ENCODE measurements at places on chromosomes 5 and 9.

GRCh38 chr5:22699319-22699718, 153.8 kb downstream of the CDH12 start:
- no peak for DNase-seq

DNA sequence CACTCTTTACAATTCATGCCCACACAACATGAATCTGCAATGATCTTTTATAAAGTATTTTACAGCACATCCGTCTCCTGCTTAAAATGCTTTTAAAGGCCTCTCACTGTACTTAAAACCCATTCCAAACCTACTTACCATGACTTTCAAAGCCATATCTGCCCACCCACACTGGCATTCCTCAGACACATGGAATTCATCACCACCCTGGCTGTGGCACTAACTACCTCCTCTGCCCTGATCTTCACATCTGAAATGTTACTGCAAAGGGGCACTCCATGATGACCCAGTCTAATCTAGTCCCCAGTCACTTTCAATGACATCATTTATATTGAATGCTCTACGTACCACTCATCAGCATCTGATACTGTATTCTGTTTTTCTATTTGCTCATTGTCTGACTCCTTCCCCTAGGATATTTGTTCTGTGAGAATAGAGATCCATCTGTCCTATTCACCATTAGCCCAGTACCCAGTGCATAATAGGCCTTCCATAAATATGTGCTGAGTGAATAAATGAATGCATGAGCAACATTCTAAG, 193.2 kb upstream of the KIF2A start:
- no peak for DNase-seq

DNA sequence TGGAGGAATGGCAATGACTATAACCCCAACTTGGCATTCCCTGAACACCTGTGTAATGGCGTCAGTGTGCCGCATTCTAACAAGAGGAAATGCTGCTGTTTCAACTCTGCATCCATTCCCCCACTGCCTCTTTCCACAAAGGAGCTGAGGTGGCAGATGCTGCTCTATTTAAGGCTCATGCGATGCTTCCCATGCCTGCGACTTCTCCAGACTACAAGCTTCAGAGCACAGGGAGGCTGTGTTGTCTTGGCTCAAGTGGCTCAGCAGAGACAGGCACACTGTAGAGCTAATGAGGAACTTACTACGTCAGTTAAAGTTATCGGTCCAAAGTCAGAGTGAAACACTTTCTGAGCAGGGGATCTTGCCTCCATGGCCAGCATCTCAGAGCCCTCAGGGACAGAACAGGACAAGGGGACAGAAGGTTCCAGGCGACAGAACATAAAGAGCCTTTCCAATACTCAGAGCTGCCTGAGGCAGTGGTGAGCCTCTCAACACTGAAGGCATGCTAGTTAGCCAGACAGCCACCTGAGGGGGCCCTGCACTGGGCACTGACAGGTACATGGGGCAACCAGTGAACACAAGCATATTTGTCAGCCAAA, 21.8 kb downstream of the TNIP1 start:
- DNase-seq, result no peak

DNA sequence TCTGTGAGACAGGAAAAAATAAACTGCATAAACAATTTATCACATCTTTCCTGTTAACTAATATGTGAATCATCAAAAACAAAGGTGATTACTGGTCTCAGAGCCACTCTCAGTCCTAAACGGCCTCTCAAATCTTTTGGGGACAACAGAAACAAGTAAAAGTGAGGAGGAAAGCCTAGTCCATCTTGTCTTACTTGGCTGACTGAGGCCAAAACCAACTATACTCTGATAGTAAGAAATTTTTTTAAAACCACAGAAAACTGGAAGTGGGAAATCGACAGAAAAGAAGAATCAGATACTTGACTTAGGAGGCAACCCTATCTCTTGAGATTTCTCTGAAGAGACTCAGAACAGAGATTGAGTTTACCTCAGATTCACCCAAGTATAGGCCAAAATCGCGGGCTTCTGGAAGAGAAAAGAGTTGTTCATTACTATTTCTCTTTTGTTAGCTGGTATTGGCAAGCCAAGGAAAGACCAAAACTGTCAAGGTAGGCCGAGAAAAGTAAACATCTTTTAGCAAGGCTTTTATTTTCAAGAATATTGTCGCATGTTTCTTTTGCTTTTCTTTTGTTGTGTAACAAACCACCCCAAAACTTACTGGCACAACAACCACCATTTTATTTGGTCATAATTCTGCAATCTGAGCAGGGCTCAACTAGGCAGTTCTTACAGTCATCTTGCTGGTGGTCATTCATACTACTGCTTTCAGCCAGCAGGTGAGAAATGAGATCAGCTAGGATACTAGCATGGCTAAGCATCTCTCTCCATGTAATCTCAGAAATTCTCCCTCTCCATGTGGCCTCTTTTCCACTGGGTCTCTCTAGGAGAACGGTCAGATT, 46.1 kb downstream of the RFX3 start:
- no peak for DNase-seq
